Hepatocyte (in vitro differentiated cells): ENCODE measurements at places on chromosomes 12 and 14.

DNA sequence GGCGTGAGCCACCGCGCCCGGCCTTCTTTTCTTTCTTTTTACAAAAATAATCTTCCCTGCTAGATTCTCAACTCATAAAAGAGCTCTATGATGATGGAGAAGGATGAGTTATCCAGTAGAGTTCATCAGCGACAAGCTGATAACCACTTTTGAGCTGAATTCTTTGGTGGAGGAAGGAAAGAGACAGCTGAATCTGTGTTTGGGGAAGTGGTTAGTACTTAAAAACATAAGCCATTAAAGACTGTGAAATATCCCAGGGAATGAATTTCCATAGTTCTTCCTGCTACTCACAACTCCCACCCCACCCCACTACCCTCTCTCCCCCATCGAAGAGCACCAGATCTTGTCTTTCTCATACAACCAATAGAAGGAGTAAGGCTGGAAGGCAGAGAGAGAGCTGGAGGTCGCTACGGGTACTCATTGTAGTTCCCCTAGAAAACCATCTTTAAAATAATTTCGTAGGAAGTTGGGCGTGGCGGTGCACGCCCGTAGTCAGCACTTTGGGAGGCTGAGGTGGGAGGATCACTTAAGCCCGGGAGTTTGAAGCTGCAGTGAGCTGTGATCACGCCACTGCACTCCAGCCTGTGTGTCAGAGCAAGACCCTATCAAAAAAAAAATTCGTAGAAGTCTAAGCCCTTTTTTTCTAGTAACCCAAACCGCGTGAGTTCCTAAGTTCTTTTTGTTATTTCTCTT is 647 bp upstream of the ESPL1 start:
- no peak for DNase-seq

DNA sequence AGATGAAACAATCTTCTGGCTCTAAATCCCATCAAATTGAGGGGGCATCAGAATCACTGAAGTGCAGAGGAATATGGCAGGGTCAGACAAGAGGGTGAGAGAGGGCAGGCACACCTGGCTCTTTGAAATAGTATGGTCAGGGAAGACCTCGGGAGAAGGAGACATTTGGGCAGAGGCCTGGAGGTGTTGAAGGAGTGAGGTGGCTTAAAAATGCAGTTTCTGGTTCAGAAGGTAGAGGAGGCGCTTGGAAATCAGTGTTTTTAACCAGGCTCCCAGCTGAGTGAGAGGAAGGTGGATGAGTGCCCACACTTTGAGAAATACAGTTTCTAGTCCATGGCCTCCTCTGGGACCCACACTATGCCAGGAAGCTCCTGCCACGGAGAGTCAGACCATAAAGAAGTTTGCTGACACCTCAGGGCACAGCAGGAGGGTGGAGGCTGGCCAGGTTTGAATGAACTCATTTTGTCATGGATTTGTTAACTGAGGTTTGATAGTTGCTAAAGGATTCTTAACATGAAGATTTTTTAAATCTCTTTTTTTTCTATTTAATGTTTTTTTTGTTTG is 20.1 kb downstream of the NID2 start:
- DNase-seq, result no peak

DNA sequence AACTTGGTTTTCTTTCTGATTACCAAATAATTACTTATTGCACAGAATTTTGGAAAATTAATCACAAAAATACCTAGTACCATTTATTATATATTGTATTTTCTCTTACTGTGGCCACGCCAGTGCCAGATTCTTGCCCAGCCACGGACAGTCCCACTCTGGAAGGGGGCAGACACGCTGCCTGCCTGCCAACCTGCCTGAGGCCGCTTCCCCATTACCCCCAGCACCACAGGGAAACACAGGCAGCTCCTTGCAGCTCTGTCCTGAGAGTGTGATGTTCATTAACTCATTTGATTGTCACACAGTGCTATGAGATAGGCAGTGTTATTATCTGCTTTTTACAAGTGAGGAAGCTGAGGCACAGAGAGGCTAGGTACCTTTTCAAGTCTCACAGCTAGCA is 46.8 kb downstream of the CACNA1C start:
- no peak for DNase-seq

DNA sequence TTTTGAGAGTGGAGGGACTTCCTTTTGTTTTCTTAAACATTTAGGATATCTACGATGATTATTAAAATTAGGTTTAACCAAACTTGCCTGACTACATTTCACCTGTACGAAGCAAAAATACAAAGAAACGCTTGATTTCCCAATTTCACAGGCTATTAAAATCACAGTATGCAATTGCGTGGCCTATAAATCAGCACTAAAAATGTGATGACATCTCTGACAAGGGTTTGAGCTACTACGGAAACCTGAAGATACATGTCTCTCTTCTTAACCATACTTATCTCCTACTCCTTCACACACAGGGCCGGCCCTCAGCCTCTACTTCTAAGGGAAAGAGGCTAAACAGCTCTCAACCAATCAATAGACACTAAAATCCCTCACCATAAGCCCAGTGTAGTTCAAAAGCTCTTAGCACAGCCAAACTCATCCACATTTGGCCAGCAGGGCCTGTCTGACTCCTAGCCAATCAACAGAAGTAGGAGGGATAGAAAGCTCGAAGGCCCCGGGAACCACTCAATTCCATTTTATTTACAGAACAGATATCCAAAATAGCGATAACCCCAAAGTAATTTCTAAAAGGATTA is 137.3 kb downstream of the FOXN3 start:
- no peak for DNase-seq

DNA sequence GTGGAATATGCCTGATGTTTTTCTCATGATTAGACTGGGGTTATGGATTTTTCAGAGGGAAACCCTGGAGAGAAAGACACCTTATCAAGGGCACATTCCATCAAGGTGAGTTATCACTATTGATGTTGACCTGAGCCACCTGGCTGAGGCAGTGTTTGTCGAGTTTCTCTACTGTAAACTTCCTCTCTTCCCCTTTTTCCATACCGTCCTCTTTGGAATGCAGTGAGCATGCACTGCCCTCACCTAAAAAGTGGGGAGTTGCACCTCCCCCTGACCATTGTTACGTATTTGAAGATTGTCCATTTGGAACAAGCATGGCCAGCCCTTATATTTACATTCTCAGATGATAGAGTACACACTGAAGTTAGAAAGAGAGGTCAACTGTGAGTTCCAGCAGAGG is 53.9 kb upstream of the PWP1 start:
- peak; percentile 30 for DNase-seq

DNA sequence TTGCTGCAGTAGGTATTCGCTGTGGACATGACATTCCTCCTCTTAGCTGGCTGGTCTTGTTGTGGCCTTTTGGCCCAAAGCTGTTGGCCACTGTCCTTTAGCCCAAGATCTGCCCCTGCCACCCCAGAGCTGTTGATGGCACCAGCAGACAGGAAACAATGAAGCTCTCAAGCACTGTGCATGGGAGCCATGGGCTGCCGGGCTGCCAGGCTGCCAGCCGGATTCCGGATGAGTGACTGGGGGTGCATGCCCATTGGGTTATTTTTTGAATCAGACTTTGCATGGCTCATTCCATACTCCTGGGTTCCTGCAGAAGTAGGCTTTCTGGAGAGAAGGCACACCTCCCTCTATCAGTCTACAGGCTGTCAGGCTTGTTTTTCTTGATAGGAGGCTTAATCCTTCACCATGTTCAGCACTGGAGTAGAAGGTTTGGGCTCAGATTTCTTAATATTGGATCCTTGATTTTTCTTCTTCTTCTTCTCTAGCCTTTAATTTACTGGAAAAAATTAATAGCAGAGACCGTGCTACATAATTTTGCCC is 32.4 kb downstream of the MAX start:
- DNase-seq, result no peak

- no peak for DNase-seq
Observed at GRCh38 chr14:71194251-71194650, 287.0 kb downstream of the PCNX1 start.

GRCh38 chr12:2897418-2897817 is 6.7 kb downstream of the TULP3 start:
- no peak for DNase-seq

GRCh38 chr14:74670726-74671411 is 42.0 kb downstream of the AREL1 start:
- no peak for DNase-seq

DNA sequence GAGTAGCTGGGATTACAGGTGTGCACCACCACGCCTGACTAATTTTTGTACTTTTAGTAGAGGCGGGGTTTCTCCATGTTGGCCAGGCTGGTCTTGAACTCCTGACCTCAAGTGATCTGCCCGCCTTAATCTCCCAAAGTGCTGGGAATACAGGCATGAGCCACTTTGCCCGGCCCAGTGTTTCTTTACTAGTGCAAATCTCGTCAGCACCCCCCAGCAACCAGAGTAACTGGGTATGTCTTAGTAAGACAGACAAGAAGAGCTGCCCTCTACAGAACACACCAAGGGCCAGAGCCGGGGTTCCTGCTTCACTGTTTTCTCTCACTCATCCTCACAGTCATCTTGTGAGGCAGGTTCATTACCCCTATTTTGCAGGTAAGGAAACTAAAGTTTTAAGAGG is 78.5 kb upstream of the GPR68 start:
- no peak for DNase-seq

- DNase-seq, result no peak
Observed at GRCh38 chr14:95315579-95315978, 4.1 kb downstream of the CLMN start.

- no peak for DNase-seq
Observed at GRCh38 chr14:101973356-101973755, 9.0 kb downstream of the DYNC1H1 start.

DNA sequence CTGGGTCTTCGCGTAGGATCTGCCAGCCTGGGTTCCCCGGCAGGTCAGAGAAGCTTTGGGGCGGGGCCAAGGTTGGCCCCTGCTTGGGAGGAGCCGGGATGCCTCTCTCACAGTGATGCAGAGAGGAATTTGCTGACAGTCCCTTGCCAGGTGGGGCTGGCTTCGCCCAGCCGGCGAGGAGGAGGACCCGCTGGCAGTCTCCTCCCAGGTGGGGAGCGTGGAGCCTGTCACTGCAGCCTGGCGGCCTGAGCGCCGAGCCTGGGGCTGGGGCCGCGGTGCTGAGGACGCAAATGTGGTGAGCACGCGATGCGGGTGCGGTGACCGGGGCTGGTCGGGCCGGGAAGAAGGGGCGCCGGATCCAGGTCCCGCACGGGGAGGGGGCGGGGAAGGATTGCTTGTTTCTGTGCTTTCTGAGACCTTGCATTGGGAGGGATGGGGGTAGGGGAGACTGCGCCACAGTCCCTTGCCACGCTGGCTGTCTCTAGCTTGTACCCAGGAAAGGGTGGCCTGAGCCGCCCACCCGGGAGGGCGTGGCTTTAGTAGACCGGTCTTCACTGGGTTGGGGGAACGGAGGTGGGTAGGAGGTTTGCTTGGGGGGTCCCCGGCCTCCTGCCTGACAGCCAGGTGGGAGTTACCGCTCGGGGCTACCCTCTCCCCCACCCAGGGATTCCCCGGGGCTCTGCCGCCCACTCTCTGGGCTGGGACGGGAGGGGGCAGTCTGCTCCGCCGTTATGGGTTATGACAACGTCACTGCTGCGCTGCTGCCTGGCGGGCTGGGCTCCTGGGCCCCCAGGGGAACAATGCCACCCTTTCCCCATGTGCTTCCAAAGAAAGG is at the start of gene TMEM63C:
TSS of gene TMEM63C (plus strand) at position 196 of the 835 bp plus-strand sequence. CDS start 37,016 bp downstream, outside the sequence.
- DNase-seq, result peak; percentile 92

DNA sequence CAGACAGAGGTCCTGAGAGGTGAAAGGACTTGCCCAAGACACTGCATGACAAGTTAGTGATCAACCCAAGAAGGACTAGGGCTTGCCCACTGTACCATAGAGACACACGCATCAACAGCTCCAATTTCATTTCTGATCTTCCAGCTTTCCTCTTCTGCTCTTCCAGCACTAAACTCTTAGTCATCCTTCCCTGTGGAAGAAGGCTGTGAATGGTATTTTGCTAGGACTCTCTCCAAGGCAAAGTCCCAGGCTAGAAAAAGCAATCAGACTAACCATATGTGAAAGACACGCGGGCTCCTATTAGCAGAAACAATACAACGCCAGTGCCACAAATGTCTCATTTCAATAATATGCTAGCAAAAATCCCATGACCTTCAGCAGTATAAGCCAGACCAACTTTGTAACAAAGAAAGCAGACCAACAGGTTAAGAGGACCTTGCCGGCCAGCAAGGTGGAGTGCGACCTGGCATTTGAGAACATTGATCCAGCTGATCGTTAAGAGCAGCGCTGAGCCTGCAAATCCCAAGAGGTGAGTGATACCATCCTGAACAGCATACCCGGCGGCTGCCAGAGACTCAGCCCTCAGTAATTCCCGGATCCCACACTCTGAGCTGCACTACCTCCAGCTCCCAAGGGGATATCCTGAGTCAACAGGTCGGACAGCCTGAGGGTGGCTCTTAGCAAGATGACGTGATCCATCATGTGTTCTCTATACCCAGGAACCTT is 132.5 kb downstream of the FOXN3 start:
- no peak for DNase-seq

- DNase-seq, result no peak
Observed at GRCh38 chr12:51906430-51907082, 748 bp upstream of the ACVRL1 start.

DNA sequence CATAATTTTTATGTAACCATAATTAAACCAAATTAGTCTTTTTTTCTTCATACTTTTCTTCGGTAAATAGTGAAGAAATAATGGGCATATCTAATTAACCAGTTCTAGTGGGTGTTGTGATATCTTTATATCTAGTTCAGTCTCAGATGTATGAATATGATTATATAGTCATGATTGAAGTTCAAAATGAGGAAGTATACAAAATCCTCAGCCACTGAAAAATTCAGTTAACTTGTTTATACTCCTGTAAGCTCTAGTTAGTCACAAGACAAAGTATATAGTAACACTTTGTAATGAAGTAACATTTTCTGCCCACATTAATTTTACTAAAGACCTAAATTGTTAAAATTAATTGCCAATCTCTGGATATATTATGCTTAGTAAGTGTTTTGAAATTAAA is 46.5 kb downstream of the CAND1 start:
- DNase-seq, result no peak

- DNase-seq, result peak; percentile 68
Observed at GRCh38 chr14:96852823-96853422, 55.7 kb downstream of the VRK1 start.

GRCh38 chr14:104357689-104358527 is 219.5 kb downstream of the KIF26A start:
- DNase-seq, result no peak

DNA sequence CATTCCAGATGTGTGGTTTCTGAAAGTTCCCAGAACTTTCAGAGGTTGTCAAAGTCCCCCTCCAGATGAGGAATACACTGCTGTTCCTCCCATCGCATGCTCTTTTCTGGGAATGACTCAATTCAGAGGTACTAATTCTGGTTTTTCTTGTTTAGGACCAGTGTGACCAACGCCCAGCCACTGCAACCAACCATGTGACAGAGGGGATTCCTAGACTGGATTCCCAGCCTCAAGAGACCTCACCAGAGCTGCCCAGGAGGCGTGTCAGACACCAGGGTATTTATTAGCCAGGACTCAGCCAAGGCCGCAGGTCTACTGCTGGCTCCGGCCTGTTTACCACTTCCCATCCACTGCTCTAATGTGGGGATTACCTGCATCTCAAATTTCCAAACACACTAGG is 24.2 kb downstream of the TRAFD1 start:
- DNase-seq, result peak; percentile 63

GRCh38 chr12:79920421-79921238 is 14.3 kb downstream of the PPP1R12A start:
- no peak for DNase-seq

GRCh38 chr14:64728106-64728505 is 23.9 kb downstream of the PLEKHG3 start:
- no peak for DNase-seq
